Activated gamma-delta T cell (primary cell): ENCODE measurements at places on chromosomes 16 and 17.

DNA sequence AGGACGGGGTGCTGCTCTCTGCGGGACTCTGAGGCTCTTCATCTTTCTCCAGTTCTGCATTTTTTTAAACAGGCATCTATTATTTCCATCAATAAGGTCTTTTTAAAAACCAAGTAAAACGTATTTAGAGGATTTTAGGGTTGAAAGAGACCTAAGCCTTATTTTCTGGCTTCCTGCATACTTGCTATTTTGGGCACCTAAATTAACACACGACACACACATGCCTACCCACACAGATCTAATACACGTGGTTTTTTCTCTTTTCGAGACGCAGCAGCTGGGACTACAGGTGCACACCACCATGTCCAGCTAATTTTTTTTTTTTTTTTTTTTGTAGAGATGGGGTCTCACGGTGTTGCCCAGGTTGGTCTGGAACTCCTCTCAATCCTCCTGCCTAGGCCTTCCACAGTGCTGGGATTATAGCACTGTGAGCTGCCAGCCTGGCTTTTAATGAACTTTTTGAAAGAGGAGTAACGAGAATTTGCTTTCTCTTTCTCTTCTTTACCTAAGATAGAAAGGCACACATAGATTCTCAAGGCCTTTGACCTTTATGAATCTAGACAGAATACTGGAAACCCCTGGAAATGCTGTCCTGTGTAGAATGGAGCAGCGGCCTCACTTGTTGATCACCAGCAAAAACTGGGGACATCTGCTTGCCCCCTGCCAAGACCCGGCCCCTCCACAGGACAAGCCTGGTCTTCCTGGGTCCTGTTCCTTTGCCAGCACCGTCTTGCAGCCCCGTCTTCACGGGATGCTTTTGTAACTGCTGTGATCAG lies 13.8 kb downstream of the DNAAF8 start:
- no peak for DNase-seq

DNA sequence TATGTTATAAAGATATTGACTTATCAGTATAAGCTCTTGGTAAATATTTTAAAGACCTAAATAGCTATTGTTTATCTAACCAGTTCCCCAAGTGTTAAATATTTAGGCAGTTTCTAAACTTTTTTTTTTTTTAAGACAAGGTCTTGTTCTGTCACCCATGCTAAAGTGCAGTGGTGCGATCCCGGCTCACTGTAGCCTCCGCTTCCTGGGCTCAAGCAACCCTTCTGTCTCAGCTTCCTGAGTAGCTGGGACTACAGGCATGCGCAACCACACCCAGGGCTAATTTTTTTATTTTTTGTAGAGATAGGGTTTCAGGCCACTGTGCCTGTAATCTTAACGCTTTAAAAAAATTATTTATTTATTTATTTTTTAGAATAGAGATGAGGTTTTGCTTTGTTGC lies 43.5 kb downstream of the SNX29 start:
- no peak for DNase-seq

DNA sequence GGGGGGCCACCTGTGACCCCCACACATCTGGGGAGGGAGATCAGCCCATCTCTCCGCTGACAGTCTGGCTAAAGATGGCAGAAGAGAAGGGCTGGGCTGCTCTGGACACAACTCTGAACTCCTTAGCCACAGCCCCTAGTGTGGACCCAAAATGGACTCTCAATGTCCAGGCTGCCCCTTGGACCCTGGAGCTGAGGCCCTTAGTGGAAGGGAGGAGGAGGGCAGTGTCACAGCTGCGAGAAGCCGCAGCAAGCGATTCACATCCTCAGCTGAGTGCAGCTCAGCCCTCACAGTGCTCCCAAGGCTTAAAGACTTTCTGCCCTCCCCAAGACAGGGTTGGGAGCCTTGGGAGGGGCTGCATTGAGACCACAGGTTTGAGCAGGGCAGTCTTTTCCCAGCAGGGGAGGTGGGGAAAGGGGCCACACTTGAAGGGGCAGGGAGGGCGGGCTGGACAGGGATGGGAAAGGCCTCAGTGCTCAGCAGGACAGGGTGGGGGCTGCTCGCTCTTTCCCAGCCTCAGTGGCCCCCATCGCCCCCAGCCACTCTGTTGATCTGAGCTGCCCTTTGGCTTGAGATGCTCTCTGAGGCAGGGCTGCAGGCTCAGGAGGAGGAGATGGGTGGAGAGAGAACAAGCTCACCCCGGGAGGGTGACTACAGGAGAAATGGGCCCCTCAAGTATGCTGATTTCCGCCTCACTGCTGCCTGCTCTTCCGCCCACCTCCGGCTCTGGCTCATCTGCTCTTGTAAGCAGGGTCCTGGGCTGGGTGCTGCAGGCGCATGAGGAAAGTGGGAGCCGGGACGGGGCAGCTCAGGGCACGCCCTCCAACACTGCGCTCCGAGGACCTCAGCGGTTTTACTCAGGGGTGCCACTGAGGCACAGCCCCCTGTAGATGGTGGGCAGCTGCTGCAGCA lies 50.9 kb upstream of the MTSS2 start:
- no peak for DNase-seq

DNA sequence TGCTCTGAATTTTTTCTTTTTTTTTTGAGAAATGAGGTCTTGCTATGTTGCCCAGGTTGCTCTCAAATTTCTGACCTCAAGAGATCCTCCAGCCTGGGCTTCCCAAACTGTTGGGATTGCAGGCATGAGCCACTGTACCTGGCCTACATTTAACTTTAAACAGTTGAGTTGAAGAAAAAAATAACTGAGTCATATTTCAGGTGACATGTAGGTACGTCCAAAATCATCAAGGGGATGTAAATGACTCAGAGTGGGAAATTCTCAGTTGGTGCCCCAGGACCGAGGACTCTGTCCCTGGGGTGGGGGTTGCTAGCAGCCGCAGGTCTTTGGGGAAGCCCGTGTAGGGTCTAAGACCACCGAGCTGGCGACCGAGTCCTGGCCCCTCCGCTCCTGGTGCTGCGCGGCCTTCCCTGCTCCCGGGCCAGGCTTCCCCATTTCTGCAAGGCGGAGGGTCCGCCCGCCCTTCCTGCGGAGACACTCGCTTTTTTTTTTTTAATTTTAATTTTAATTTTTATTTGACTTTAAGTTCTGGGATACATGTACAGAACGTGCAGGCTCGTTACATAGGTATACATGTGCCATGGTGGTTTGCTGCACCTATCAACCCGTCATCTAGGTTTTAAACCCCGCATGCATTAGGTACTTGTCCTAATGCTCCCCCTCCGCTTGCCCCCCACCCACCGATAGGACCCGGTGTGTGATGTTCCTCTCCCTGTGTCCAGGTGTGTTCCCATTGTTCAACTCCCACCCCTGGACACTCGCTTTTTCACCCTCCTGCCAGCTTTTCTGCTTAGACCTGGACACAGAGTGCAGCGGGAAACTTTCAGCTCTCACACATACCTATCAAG lies 12.7 kb upstream of the N4BP1 start:
- DNase-seq: no peak

DNA sequence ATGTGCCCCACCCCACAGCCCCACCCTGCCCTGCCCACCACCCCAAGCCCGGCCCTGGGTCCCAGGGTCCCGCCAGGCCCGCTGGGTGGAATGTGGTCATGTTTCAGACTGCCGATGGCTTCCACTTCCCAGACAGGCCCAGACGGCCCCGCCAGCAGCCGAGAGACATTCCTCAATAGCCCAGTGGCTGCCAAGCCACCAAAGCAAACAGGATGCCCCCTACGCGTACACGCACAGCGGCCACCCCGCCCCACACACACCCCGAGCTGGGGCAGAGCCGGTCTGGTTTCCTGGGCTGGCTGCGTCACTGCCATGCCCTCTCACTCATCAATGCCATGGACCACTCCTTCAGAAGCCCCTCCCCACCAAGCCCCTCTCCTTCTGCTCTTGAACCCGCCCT lies 1.2 kb upstream of the KRT17 start:
- DNase-seq: no peak

GRCh38 chr17:39820541-39820940 lies 43.6 kb downstream of the IKZF3 start:
- no peak for DNase-seq

DNA sequence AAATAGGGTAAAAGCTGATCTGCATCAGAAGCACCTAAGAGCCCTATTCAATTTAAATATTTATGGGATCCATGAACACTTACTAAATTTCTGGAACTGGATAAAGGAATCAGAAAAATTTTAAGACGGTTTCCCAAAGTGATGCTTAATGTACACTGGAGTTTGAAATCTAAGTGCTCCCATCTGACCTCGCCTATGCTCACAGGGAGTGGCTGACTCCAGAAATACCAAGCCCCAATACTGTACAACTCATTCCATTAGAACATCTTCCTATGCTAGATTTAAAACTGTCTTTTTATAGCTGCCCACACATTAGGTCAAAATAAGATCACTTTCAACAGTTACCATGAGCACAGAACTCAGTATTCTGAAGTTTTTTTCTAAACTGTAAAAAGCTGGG lies 1214.6 kb downstream of the CDH11 start:
- DNase-seq: no peak

GRCh38 chr17:81070541-81071246 lies 35.7 kb downstream of the BAIAP2 start:
- DNase-seq: no peak

DNA sequence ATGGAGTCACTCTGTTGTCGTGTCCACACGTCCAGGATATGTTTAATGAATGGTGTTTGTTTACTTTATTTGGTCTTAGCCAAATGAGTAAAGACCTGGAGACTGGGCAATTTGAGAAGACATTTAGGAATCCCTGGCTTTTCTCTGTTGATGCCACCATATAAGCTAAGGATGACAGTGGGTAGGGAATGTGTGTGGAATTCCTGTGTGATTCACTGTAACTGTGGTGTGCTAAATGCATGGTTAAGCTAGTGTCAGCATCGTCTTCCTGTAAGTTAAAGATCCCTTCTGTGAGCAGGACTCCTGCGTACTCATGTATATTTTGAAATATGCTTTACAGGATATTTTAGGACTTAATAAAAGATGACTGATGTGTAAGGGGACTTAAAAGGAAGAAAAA lies 26.4 kb downstream of the GOSR1 start:
- DNase-seq: no peak

DNA sequence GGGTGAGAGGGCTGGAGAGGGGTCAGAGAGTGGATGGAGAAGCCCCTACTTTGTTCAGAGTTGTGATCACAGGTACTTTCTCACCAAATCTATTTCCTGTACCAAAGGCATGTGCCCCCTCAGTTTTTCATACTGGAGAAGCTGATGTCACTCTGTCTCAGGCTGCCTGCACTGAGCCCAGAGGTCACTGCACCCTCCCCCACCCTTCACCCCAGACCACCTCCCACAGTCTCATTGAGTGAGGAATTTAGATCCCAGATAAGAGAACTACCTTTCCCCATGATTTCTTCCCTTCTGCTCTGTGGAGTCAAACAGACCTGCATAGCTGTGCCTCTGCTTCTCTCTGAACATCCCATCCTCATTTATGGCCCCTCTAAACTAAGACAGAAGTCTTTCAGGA lies 140.0 kb upstream of the IRX6 start:
- no peak for DNase-seq

- DNase-seq: no peak
Observed at GRCh38 chr16:66580605-66581209, 1.4 kb downstream of the CMTM2 start.
